Fibroblast of skin of scalp (primary cell): ENCODE measurements at places on chromosomes 5 and 9.

DNA sequence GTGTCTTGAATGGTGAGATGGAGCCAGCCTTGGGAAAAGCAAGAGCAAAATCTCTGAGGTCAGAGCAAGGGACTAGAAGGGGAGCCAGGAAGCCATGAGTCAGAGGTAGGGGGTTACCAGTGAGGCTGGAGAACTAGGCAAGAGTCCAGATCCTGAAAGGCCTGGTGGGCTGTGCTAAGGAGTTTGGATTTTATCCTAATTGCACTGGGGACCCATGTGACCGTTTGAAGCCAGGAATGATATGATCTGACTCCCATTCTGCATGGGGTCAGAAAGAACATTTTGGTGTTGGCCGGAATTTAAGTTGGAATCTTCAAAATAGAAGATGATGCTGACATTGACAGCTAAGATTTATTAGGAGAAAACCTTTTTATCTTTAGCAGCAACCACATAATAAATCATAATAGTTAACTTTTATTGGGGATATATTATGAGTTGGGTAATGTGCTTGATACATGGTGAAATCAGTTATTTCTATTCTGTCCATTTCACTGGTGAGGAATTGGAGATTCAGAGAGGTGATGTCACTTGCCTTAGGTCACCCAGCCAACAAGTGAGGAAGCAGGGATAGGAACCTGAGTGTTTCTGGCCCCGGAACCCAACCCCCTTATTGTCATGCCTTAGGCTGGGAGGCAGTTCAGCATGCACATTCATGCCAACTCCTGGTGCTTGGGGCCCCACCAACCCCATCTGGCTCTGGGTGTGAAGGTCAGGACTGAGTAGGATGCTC, 61.5 kb upstream of the RARS1 start:
- peak; percentile 74 for DNase-seq

DNA sequence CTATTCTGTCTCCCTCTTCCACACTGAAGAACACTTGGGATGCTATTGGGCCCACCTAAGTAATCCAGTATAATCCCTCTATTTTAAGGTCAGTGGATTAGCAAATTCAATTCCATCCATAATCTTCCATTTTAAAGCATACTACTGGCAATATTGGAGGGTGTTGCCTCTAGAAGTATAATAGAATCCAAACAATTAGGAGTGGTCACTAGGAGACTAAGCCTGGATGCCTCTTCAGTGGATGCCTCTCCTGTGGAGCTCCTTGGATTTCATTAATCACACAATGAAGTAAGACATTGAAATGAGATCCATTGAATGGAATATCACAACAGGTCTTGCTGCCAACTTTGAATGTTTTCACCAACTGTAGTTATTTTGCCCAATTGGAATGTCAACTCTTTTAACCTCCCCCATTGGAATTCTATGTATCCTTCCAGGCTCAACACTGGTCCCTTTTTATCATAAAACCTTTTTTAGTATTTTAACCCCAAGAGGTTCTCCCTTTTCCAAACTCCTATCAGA, 311.6 kb downstream of the PLK2 start:
- DNase-seq = peak; percentile 42

DNA sequence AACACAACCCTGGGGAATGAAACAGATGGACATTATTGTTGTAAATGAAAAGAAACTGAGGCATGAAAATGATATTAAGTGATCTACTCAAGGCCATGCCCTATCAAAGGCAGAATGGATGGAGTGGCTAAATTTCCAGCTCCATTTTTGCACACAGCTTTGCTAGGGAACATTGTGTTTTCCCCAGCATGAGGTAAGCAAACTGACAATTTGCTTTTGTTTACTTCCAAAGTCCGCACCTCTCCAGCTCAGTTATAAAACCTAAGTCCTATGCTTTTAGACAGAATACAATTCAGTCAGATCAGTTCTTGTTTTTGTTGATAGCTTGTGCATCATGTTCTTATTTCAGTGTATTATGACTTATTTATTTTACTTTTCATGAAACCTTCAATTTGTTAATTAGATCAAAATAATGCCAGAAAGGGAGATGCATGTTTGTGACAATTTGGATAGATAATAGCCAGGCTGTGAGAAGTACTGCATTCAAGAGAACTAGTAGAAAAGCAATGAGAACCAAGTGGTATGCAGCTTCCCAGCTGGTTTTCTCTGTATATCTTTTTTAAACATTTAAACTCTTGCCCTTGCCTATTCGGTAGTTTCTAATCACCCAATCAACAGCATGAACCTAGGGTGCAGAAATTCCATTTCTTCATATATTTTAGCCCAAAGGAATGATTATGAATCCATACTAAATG, 380.8 kb downstream of the SPATA31D1 start:
- no peak for DNase-seq

- DNase-seq = no peak
Observed at GRCh38 chr5:154758977-154759376, 3.8 kb downstream of the LARP1 start.

- no peak for DNase-seq
Observed at GRCh38 chr5:63233361-63233760, 654.7 kb downstream of the LRRC70 start.

DNA sequence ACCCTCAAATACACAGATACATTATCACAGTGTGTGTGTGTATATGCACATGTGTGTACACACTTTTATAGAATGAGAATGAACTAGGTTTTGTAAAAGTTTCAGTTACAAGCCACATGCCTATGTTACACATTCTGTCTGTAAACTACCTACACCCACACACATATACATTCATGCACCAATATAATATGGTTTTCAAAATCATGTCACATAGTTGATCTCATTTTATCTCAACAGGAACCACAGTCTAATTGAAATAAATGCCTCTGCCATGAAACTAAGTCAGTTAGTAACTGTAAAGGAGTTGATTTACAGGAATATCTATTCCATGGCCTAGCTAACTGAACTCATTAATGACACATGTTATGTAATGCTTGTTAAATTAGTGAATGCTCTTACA, 646.6 kb downstream of the PDE4D start:
- DNase-seq = no peak

DNA sequence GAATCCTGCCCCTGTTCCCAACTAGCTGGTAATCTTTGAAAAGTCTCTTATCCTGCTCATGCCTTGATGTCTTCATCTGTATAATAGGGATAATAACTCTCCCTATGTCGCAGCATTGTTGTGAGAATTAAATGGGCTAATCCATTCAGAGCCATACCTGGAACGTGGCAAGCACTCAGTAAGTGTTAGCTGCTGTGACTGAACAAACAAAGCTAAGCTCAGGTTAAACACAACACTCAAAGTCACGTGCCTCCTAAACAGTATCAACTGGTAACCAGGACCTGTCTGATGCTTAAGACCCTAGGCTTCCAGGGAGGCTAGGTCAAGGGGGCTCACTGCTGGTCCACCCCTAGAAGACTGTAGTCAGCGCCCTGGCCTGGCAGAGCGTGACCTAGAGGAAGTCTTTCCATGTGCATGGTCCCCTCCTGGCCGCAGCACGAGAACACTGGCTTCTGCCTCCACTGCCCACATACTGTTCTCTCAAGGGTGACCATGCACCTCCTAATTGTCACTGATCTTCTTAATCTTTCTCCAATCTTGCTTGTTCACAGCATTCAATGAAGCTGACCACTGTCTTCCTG, 211.1 kb downstream of the TTLL11 start:
- no peak for DNase-seq

DNA sequence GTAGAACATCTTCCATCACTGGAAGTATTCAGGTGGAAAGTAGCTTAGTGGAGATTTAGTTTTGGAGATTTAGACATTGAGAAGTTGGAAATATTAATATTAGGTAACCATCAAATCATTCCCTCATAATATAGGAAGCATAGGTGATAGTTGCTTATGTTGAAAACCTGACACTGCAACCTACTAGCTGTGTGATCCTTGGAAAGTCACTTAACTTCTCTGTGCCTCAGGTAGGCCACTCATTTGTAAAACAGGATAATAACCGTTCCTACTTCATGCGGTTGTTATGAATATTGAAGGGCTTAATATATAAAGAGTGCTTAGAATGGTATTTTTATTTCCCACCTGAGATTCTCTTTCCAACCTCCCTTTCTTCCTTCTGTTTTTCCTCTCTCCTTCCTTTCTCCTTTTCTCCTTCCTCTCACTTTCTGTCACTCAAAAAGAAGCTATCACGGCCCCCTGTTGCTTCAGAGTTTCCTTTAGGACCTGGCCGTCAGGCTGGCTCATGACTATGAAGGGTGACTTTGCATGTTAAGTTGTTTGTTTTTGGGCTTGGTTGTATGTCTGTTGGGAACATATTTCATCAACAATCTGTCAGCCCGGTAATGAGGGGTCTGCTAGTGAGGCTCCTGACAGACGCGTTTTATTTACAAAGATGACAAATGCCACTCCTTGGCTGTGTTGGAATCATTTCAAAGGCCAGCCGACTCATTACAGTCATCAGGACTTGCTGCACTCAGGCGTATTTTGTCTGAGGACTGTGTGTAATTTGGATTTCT, 31.0 kb downstream of the DOCK2 start:
- peak; percentile 21 for DNase-seq

GRCh38 chr9:126125992-126126409, 200.6 kb upstream of the MVB12B start:
- no peak for DNase-seq

- DNase-seq = peak; percentile 50
Observed at GRCh38 chr5:144484124-144484897, 313.6 kb downstream of the KCTD16 start.

DNA sequence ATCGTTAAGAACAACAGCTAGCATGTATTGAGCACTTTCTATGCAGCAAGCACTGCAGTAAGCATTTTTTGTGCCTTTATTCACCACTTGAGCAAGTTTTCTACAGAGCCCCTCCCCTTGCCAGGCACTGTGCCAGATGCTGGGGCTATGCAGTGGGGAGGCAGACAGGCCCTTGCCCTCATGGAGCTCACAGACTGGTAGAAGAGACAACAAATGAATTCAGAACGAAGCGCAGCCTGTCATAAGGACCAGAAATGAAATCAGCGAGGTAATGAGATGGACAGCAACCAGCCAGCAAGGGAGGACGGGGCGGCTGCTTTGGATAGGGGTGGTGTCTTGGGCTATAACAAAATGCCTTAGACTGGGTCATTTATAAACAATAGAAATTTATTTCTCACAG, 68.8 kb downstream of the C9orf50 start:
- peak; percentile 64 for DNase-seq

- peak; percentile 99 for DNase-seq
Observed at GRCh38 chr9:115690786-115691496, 462.6 kb upstream of the PAPPA start.

- peak; percentile 39 for DNase-seq
Observed at GRCh38 chr5:116455061-116455460, 119.6 kb downstream of the SEMA6A start.

GRCh38 chr9:9817176-9817575, 795.6 kb downstream of the PTPRD start:
- DNase-seq = no peak
